ENCODE measurements at places on chromosomes 2 and 18.

- DNase-seq, result no peak
Measured at GRCh38 chr2:64319896-64320295, 134.1 kb upstream of the LGALSL start.

DNA sequence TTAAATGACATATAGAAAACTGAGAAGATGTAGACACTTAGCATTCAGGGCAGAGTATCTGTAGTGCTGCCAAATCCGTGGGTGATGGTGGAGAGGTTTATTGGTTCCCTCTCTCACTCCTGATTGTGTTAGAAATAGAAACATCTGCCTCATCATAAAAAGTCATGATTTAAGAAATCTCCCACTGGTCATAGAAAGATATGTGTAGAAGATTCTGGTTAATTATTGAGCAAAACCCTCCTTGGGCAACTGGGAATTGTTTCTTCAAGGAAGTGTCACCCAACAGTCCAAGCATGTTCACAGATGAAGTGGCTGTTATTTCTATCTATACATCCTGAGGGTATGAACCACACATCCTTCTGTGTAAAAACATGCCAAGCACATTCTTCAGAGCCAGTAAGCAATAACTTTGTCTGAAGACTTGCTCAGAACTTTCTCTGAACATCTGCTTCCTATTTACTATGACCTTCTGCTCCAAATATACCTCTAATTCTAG is 33.6 kb upstream of the CHRNA1 start:
- DNase-seq, result no peak

DNA sequence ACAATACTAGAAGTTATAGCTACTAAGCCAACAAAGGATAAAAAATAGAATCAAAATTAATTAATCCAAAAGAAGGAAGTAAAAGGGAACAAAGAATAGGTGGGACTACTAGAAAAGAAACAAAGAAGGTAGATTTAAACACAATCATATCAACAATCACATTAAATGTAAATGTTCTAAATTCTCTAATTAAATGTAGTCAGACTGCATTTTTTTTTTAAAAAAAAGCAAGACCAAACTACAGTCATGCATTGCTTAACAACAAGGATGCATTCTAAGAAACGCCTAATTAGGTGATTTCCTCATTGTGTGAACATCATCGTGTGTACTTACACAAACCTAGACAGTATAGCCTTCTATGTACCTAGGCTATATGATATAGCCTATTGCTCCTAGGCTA is 59.7 kb upstream of the ADAM23 start:
- no peak for DNase-seq

- peak; percentile 71 for DNase-seq
Measured at GRCh38 chr2:219684721-219685689, 57.6 kb downstream of the SLC4A3 start.

- no peak for DNase-seq
Measured at GRCh38 chr2:69113627-69114026, 100.6 kb downstream of the ANTXR1 start.

DNA sequence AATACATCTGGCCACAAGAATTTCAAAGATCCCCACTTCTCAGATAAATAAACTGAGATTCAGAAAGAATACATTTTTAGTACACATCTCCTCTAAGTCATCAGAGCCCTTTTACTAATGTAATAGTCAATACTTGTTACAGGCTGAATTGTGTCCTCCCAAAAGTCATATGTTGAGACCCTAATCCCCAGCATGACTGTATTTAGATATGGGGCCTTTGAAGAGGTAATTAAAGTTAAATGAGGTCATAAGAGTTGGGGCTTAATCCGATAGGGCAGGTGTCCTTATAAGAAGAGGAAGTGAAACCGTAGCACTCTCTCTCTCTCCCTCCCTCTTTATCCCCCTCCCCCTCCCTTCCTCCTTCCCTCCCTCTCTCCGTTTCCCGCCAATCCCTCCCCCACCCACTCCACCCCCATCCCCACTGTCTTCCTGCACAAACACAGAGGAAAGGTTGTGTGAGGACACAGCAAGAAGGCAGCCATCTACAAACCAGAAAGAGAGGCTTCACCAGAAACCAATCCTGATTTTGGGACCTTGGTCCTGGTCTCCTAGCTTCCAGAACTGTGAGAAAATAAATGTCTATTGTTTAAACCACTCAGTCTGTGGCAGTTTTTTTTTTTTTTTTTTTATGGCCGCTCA is 66.6 kb upstream of the ZNF397 start:
- DNase-seq, result no peak

GRCh38 chr18:34661464-34662087 is 48.5 kb upstream of the DTNA start:
- DNase-seq, result no peak

DNA sequence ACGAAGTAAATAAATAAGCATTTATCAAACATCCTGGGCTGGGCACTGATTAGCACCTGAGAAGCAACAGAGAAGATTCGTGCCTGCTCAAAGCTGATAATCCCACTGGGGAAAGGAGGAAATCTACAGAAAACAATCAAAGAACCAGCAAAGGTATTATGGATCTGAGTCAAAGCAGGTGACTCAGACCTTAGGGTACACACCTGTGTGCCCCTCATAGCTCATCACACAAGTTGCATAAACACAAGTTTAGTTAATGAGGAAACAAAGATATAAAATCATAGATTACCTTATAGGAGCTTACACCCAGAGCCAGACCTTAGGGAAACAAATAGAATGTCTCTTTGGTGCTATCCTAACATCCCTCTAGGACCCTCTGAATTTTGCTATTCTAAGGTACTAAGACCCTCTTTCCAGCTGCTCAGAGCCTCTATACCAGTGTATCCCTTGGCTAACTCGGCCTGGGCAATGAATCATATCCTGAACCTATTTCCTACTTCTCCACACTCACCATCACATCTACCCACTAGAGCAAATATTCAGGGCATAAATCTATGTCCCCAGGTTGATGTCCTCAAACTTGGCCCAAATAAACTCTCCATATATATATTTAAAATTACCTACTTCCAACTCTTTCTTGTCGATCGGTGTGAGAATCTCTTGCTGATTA is 19.3 kb upstream of the CTIF start:
- no peak for DNase-seq

GRCh38 chr2:190417045-190417842 is 9.1 kb downstream of the MFSD6 start:
- DNase-seq, result no peak

- DNase-seq, result no peak
Measured at GRCh38 chr18:5975111-5976002, 80.0 kb upstream of the TMEM200C start.

- DNase-seq, result no peak
Measured at GRCh38 chr2:16726147-16726546, 60.5 kb upstream of the CYRIA start.

DNA sequence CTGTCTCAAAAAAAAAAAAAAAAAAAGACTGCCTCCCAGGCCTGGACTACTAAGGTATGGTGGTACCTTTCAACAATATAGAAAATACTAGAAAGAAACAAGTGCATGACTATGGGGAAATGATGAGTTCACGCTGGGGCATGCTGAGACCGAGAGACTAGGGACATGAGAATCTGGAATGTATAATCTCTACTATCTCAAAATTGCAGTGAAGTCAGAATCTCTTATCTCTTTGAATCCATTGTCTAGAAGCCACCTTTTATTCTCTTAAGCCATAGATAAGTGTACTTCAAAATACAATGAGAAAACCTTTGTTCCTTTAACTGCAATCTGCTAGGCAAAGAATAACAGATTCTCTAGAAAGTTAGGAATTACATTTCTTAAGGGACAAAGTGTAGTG is 5.6 kb downstream of the FRZB start:
- no peak for DNase-seq

GRCh38 chr2:28270456-28271152 is 122.1 kb upstream of the FOSL2 start:
- DNase-seq, result no peak

DNA sequence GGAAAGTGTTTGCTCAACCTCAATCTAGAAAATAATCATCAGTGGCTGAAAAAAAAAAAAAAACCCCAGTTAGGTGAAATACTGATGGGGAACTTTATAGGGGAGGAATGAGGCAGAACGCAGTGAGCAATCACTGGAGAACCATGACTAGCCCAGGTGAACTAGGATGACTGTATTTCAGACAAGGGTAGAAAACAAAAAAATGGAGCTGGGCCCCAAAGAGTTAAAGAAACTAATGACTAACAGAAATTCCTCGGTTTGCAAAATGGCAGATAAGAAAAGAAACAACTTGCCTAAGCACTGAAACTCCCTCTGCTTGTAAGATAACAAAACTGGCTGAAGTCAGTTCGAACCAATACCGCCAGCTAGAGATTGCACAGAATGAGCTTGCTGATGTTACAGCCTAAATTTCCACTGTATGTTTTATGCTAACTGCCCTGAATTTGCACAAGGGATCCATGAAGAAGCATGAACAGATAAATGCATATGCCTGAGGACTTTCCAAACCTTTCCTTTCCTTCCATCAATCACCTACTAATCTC is 245.9 kb downstream of the METTL4 start:
- no peak for DNase-seq

- no peak for DNase-seq
Measured at GRCh38 chr2:231752061-231752460, 29.0 kb downstream of the PDE6D start.

- no peak for DNase-seq
Measured at GRCh38 chr2:222283634-222284033, 15.2 kb downstream of the PAX3 start.

DNA sequence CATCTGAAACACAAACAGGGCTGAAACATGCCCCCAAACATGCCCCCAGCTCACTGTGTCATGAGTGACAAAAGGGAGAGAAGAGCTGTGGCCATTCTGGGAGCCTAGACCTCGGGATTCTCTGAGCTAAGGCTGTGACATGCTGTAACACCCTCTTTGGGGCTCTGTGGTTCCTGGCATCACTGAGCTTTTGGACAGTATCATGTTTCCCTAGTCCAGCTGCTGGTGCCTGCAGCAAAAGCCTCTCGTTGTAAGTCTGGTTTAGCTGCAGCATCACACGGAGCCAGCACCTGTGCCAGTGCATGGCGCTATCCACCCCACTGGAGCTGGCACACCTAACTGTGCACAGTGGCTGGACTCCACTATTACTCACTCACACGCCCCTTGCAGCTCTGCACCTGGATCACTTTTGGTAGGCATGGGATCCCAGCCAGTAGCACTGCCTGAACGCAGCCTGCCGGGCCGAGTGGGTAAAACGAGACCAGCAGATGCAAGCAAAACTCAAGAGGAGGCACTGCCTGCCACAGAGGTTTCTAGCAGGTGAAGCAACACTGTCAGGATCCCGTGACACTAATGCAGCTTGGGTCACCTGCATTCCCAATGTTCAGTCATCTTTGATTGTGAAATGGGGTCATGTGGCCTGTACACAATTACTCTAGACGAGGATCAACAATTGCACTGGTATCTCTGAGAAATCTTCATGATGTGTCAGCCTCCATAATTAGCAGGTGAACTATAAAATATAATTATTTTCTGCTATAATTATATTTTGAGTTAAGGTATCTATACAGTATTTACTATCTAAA is 547.2 kb downstream of the ZNF804A start:
- no peak for DNase-seq

DNA sequence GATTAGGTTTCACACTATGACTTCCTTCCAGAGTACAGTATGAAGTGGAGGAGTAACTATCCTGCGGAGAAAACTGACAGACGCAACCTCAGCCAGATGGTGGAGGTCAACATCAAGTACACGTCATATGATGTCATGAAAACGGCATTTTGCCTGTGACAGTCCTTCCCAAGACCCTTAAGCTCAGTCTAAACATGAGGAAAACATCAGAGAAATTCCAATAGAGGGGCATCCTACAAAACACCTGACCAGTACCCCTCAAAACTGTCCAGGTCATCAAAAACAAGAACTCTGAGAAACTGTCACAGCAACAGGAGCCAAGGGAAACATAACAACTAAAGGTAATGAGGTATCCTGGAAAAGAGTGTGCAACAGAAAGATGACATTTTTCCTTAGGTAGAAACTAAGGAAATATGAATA is 1.7 kb downstream of the RNU4ATAC start:
- DNase-seq, result no peak

DNA sequence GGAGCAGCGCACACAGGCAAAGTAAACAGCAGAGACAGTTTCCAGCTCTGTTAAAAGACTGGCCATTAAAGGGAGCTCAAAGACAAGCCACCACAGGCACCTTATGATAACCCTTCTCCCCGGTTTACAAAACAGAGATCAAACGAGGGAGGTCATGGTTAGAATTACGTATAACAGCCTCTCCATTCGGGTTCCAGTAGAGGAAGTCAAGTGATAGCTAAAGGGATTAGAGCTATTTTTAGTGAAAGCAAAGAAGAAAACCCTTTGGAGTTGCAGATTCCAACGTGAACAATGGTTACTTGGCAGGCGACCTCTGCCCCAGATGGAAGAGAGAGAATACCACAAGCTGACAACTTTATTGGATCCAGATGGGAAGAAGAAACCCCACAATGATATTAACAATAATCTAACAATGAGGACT is 31.2 kb upstream of the EDAR start:
- no peak for DNase-seq

DNA sequence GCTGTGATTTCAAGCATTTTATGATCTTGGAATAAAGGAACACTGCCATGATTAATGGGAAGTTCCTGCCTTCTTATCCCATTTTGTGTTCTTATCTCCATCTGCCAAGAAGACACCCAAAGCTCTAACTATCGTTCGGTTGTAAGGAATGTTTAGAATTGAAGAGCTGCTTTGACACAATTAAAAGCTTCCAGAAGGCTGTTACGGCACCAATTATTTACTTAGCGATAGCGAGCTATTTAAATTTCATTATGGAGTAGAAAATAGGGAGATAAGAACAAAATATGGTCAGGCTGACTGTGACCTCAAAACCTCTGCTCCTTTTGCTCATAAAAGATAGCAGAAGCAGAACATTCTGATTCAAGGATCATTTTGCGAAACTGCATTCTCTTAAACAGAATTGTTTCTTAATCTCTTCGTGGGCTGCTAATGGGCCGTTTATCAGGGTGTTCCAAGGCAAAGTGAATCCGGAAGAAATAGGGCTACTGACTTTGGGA is 101.6 kb downstream of the SLC4A3 start:
- DNase-seq, result no peak

DNA sequence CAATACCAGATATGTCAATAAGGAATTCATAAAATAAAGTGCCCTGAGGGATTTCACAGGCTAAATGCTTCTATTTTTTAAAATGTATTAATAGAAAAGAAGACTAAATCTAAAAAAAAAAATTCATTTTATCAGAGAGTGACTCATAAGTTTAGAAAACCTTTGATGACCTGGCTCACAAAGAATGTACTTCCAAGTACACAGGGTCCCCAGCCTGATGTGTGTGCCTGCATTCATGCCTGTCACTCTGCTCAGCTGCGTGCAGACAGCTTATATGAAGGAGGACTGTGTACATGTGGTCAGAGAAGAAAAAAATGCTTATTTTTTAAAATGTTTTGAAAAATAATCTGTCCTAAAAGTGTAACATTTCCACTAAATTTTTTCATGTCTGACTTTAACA is 3.0 kb upstream of the CPS1 start:
- DNase-seq, result no peak

DNA sequence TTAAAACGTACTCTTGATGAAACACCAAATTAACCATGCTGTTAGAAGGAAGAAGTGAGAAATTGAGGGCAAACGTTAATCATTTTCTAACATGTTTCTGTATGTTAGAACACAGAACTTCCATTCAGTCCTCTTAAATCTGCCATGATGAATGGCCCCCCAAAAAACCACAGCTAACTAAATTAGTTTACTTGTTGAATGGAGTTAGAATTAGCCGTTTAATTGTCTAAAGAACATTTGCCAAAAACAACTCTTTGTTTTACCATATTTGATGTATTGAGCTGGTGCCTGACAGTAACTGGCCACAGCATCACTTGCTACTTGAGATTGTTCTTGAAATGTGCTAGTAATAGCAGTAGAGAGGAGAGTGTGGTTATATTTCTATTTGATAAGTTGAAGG is 12.7 kb downstream of the CCNYL1 start:
- no peak for DNase-seq

GRCh38 chr2:189657867-189658266 is 3.4 kb upstream of the ASNSD1 start:
- no peak for DNase-seq

All from activated CD8-positive, alpha-beta memory T cell treated with anti-CD3 and anti-CD28 coated beads, Interleukin-2, amount 50 U/mL, for 48 hours (primary cell).